Stimulated activated CD4-positive, alpha-beta T cell treated with anti-CD3 and anti-CD28 coated beads, TNF-alpha, amount 100 ng/mL, for 48 hours (primary cell): ENCODE measurements at places on chromosomes 1 and 21.

- DNase-seq = no peak
Observed at GRCh38 chr1:201426479-201427310, 5.2 kb upstream of the TNNI1 start.

GRCh38 chr1:92065042-92065441 is 10.2 kb downstream of the SETSIP start:
- no peak for DNase-seq

GRCh38 chr1:30446508-30446907 is 276.9 kb downstream of the MATN1 start:
- DNase-seq = no peak

- no peak for DNase-seq
Observed at GRCh38 chr21:21246007-21246406, 247.8 kb downstream of the NCAM2 start.

DNA sequence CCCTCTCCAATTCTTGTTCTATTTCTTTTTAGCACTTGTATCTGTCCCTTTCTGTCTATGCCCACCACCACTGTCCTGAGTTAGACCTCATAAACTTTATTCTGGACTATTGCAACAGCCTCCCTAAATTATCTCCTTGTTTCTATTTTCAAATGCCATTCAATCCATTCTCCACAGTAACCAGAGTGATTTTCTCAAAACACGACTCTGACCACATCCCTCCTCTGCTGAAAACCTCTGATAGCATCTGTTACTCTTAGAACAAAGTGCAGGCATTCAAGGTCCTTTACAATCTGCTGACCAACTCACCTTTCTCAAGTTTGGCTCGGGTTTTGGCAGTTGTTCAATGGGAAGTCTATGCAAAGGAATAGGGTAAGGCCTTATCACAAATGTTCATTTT is 22.8 kb upstream of the GPX7 start:
- no peak for DNase-seq

GRCh38 chr1:181180407-181181031 is 92.0 kb downstream of the IER5 start:
- no peak for DNase-seq
